ENCODE measurements at places on chromosomes 5 and 9.

DNA sequence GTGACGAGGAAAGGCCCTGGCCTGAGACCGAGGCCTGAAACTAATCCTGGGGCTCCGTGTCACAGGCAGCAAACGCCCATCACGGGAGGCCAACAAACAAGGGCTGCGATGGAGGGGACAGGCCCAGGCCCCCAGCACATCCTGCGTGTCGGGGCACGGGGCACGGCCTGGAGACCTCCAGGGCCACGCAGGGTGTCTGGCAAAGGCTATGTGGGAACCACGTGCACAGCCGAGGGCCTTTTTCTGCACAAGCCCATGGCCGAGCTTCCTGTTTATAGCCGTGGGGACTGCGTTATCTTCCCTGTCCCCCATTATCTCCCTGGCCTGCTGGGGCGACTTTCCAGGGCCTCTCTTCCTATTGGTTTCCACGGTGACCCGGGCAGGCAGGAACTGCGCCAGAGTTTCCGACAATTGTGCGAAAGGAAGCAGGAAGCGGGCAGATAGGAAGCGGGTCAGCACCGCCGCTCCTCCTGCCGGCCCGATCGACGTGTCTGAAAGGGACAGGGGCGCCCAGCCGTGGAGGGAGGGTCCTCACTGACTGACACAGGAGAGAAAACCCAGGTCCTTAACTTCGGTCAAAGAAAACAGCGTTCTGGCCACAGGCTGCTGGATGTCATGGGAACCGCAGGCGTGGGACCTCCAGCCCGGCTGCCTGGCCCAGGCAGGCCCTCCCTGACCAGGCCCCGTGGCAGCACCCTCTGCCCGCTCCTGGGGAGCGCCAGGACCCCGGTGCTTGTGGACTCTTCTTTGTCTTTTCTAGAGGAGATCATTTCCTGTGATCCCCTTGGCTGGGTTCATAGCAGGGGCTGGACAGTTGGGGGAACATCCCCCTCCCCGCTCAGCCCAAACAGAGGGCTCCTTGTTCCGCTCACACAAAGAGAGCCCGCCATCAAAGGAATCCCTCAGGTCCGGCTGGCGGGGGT, 29.1 kb upstream of the SEC16A start:
- no peak for DNase-seq

DNA sequence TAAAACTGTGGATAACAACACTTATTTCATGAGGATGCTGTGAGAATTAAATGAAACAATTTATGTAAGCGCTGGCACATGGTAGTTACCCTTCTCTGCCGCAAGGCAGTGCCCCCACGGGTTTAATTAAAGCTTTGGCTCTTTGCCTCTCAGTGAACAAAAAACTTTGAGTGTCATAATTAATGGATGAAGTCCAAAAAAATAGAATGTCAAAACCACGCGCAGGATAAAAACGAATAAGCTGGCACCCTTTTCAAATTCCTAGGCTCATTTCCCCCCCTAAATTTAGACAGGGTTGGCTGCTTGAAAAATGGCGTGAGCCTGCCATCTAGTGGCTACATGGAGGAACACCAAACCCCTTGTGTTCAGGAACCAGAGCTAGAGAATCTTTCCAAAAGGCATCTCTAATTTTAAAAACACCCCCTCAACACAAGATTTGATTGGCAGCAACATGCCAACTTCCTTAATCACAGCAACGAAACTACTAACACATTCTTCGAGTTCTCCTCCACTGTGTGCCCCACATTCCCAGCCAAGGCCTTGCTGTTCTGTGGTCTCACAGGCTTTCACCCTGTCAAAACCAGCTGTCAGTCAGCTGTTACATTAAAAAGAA, 29.0 kb upstream of the CCNG1 start:
- DNase-seq: peak; percentile 61

DNA sequence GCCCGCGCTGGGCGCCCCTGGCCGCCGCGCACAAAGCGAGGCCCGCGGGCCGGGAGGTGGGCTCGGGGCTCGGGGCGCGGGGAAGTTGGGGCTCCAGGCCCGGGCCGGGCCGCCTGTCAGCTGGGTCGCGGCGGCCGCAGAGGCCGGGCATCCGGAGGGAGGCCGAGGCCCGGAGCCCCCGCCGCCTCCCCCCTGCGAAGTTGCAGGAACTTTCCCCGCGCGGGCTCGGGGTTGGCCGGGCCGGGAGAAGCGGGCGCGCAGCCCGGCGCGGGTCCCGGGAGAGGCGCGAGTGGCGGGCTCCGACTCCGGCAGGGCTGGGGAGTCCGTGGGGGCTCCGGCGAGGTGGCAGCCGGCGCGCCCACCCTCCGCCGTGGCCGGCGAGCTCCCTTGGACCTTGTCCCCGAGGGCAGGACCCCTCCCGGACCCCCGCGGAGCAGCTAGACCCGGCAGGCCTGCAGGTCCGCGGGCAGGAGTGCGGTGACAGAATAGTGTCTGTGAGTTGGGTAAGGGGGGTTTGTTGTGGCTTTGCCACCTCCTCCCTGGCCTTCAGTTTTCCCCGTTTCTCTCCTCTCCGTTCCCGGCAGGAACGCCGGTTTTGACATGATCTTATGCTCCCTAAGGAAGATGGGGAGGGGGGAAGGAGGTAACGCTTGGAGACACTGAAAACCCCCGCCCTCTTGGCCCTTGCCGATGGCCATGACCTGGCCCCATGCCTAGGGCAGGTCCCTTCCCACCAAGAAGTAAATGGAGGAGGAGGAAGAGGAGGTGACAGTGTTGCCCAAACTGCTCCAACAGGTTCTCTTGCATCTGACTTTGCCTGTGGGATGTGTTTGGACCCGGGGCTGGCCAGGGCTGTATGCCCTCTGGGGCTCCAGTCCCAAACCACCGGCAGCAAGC, 942 bp downstream of the PHF2 start:
- DNase-seq: no peak

DNA sequence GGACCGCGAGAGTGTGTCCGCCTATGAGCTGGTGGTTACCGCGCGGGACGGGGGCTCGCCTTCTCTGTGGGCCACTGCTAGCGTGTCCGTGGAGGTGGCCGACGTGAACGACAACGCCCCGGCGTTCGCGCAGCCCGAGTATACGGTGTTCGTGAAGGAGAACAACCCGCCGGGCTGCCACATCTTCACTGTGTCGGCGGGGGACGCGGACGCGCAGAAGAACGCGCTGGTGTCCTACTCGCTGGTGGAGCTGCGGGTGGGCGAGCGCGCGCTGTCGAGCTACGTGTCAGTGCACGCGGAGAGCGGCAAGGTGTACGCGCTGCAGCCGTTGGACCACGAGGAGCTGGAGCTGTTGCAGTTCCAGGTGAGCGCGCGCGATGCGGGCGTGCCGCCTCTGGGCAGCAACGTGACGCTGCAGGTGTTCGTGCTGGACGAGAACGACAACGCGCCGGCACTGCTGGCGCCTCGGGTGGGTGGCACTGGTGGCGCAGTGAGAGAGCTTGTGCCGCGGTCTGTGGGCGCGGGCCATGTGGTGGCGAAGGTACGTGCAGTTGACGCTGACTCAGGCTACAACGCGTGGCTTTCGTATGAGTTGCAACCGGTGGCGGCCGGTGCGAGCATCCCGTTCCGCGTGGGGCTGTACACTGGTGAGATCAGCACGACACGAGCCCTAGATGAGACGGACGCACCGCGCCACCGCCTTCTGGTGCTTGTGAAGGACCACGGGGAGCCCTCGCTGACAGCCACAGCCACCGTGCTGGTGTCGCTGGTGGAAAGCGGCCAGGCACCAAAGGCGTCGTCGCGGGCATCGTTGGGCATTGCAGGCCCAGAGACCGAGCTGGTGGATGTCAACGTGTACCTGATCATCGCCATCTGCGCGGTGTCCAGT, 1.8 kb downstream of the PCDHA7 start:
- DNase-seq: no peak

- no peak for DNase-seq
These were observed 422.3 kb downstream of the TMEM232 start for GRCh38 chr5:110304176-110304575.

DNA sequence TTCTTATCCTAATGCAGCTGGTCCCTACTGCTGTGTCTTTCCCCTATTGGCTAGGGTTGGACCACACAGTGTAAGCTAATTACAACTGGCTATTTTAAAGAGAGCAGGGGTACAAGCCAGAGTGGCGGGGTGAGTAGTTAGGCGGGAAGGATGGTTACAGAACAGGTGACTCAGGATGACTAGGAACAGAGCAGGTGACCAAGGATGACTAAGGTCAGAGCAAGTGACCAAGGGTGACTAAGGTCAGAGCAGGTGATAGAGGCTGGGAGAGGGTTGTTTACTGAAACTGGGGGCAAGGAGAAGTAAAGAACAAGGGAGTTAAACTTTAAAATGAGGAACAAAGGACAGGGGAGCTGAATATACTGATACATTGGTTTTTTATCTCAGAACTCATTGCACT, 125.4 kb downstream of the PTTG1 start:
- no peak for DNase-seq

DNA sequence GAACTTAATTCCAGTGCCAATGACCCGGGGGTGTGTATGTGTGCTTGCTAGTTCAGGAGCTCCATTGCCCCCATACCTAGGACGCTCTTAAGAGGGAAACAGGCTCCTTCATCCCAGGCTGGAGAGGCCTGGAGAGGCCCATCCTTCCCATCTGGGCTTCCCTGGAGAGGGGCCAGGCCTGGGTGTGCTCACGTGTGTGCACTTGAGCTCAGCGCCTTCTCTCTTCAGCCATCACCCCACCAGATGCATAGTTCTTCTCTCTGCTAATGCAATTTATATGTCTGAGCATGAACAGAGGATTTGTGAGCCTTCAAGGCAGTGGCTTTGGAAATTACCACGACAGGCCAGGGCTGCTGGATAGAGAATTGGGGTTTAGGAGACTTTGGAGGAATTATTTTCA, 48.6 kb upstream of the SHB start:
- DNase-seq: no peak

DNA sequence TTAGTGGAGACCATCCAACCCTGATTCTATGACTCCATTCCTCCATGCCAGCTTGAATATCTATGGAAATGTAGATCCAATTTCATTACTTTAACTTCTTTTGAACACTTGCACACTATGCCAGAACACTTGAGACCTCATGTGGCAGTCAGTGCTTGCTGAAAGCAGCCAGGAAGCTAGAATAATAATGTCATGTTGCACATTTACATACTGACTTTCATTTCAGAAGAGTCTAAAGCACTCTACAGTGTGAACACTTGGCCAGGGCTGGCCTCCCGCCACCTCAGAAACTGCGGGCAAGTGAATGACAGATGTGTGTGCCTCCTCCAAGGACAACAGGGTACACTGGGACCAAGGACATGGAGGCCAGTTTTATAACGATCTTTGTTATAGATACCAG, 97.3 kb downstream of the SLF1 start:
- DNase-seq: no peak

DNA sequence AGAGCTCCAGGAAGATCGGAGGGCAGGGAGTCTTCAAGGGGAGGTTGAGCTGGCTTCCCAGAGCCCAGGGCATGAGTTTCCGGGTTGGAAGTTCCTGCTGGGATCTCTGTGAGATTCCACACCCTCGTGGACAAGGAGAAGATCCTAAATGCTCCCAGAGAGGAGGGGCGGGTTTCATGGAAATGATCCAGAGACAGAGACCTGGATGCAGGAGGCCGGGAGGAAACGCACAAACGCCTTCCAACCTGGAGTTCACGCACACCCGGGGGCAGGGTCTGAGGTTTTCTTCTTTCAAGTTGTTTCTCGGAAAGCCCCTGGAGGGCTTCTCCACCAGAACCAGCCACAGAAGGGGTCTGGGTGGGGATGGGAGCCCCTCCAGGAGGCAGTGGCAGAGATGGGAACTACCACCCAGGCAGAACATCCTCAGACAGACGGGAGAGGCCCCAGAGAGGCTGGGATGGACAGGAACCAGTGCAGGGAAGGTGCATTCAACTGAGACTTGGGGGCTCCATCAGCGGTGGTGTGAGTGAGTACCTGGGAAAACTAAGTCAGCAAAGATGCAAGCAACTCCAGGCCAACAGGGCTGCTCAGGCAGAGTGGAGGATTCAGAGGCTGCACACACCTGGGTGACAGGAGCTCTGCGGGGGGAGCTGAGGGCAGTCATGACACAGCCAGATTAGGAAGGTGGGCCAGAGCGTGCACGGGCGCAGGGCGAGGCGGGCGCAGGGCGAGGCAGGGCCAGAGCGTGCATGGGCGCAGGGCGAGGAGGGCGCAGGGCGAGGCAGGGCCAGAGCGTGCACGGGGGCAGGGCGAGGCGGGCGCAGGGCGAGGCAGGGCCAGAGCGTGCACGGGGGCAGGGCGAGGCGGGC, 52.1 kb upstream of the EXOC3 start:
- no peak for DNase-seq

GRCh38 chr9:5582835-5583195, 46.1 kb upstream of the RIC1 start:
- DNase-seq: peak; percentile 35

GRCh38 chr9:9892217-9892616, 720.6 kb downstream of the PTPRD start:
- no peak for DNase-seq

GRCh38 chr9:89412541-89412940, 85.4 kb downstream of the SEMA4D start:
- no peak for DNase-seq

GRCh38 chr5:37906416-37906815, 66.6 kb upstream of the GDNF start:
- DNase-seq: no peak

- no peak for DNase-seq
These were observed 36.1 kb upstream of the SLC2A8 start for GRCh38 chr9:127360829-127361228.

DNA sequence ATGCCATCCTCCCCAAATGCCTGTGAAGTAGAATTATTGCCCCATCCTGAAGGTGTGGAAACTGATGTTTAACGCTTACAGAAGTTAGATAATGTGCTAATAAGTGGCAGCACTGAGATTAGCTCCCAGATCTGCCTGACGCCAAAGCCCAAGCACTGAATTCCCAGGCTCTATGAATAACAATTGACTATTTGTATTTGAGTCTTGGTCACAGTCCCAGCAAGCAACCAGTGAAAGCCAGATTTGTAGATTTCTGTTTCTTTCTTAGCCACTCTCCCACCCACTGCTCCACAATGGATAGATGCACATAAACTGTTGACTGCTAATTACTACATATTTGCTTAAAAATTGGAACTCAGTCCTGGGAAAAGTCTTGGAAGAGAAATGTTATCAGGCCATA, 34.4 kb downstream of the FAM240B start:
- DNase-seq: no peak

- no peak for DNase-seq
These were observed 279.1 kb upstream of the DMAC1 start for GRCh38 chr9:8078641-8079140.

DNA sequence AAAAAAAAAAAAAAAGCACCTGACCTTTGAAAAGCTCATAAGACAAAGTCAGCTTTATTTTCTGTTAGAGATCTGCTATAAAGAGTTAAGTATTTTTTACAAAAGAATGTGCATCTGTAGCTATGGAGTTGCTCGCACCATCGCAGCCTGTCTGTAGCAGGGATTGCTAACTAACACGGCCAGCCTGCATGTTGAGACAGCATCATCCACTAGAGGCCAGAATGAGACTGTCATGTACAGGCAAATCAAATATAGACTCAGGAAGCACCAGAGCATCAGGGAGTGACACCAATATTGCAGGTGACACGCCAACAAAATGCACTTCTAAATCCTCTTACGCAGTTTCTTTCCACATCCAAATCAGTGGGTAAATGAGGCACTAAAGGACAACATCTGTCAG, 136.3 kb upstream of the RASEF start:
- no peak for DNase-seq
